ENCODE measurements at places on chromosomes 6 and 20.

DNA sequence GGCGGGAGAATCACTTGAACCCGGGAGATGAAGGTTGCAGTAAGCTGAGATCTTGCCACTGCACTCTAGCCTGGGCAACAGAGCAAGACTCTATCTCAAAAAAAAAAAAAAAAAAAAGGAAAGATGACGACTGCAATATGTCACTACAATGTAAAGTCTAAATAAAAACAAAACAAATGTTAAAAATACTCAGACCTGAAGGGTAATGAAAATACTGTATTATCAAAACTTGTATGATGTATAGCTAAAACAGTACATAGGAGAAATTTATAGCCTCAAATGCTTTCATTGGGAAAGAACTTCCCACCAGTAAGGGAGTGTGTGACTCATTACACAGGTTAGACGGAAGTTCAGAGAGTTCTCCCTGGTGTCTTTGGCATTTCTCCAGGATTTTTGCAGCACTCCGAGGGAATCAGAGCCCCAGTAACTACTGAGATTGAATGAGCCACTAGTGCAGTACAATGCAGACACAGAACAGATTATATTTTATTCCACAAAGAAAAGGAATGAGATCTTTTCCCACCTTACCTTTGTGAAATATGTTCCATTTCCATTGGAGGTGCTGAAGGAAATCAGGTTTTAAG is 12.5 kb upstream of the RALGAPB start:
- DNase-seq, result no peak

DNA sequence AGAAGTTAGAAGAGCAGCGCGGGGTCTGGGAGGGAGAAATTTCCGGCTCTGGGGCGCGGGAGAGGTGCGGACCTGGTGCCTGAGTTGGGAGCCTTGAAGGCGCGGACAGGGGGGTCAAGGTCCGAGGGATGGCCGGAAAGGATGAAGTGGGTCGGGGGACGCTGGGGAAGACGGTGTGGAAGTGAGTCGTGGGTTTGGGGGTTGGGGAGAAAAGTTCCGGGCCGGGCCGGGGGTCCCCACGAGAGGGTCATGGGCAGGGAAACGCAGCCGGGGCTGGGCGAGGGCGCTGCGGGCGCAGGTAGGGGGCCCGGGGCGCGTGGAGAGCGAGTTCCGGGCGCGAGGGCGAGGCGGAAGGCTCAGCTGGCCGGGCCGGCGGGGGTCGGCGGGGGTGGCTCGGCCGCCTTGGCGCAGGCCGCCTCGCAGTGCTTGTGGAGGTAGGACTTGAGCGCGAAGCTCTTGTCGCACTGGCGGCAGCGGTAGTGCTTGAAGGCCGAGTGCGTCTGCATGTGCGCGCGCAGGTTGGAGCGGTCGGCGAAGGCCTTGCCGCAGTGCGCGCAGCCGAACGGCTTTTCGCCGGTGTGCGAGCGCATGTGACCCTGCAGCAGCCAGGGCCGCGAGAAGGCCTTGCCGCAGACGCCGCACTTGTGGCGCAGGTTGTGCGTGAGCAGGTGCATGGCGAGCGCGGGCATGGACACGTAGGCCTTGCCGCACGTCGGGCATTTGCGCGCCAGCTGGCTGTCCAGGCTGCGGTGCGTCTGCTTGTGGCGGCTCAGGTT is 10.5 kb upstream of the SRXN1 start:
- no peak for DNase-seq

GRCh38 chr6:80528115-80528514 is 421.6 kb downstream of the BCKDHB start:
- no peak for DNase-seq

DNA sequence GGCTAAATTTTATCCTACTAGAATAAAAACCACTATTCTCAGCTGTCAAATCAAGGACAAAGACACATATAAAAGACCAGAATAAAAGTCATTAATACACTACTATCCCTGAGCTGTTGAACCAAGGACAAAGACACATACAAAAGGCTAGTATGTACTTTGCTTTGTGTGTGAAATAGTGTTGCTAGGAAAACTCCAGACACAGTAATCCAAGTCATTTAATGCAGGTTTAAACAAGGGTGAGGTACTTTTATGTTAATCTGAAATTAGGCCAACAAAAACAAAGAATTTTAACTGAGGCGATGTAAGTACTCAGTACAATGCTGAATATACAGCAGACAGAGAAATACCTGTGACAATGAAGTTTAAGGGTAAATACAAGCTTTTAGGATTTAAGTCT is 18.9 kb downstream of the GCLC start:
- no peak for DNase-seq

GRCh38 chr6:24766680-24767462 is 7.9 kb upstream of the GMNN start:
- DNase-seq, result no peak

GRCh38 chr6:24918641-24919055 is 17.1 kb downstream of the RIPOR2 start:
- no peak for DNase-seq

DNA sequence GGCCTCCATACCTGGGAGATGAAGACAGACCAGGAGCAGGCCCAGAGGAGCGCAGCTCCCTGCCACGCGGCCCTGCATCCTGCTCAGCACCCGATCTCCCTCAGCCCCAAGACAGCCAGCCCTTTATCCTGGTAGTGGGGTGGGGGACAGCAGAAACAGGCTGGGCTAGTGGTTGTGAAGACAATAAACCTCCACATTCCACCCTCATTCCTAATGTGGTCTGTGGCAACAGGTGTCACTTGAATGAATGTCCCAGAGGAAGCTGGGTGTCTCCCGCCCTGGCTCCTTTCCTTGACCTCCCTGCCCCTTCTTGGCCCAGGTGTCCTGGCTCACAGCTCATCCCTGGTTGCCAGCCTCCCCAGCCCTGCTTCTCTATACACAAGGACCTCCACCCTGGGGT is at the start of gene C6orf15:
Gene C6orf15, minus strand, starts transcription at position 98 of the 400 bp plus-strand sequence. Its CDS starts 20 bp downstream, at position 78.
- no peak for DNase-seq

GRCh38 chr6:130843575-130844320 is 16.5 kb downstream of the SMLR1 start:
- no peak for DNase-seq

DNA sequence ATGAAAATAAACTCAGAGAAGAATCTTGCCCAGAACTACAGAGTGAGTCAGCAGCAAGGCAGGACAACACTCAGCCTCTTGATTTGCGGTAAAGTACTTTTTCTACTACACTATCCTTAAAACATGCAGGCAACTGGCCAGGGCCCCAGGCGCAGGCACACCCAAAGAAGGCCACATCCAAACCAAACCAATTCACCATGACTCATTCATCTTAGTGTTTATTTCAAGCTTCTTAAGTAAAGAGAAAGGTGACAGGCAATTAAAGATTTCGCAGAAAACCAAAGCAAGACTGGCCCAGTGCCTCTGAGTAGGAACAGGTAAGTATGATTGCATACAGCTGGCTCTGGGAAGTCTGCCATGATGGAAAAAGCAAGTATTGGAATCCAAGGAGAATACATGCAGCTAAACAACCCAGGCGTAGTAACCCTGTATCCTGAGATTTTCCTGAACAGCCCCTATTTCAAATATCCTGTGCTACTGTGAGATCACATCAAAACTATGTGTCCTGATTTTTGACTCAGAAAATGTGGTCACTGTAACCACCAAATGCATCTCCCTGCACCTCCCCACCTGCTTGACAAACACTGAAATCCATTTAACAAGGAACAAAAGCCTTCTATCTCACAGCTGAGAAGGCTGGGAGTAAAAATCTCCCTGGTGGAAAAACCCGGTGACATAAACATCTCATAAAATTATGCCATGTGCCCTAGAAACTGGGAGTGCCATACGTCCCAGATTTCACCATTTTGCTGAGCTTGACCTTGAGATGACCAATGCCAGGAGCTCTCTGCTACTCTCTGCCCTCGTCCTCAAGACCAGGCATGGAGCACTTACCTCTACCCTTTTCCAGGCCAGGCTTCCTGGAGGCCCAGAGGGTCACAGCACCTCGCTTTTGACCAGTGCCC is 12.4 kb downstream of the WFDC3 start:
- no peak for DNase-seq

GRCh38 chr20:4730780-4731179 is 9.1 kb downstream of the PRND start:
- DNase-seq, result no peak

DNA sequence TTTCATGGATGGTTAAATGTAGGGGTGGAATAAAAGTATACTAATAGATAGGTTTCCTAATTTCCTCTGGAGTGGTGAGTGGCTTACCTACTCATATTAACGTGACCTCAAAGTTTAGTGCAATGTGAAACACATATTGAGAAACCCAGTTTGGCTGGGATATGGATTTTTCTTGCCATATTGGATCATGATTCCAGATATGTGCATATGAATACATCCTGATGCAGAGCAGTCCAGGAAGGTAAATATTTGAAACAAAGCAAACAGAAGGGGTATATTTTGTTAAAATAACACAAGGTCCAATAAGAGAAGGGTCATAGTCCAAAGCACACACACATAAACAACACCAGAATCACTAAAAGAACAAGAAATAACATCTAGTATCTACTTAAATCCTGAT is 608.1 kb downstream of the PKHD1 start:
- no peak for DNase-seq

DNA sequence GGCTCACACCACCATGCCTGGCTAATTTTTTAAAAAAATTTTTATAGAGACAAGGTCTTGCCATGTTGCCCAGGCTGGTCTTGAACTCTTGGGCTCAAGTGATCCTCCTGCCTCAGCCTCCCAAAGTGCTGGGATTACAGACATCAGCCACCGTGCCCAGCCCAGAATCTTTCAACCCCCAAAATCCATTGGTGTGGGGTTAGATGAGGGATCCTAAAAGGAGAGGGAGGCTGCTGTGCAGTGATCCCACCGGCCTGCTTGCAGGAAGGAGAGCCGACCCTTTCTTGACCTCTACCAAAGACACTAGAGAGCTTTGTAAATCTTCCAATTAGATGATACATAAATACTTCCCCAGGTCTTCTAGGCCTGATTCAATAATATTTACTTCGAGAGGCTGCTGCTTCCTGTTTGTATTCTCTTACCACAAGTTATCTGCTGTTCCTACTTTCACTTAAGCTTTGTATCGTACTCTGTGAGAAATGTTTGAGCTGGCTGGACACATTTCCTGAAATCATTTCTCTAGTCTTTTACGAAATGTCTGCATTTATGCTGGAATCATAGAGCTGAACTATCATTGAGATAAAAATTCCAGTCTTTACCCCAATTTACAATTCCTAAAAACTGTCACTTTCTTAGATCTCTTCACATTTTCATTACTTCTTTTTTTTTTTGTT is 49.3 kb upstream of the IER3 start:
- no peak for DNase-seq

GRCh38 chr20:324177-325044 is 941 bp upstream of the SOX12 start:
- DNase-seq, result peak; percentile 88

GRCh38 chr6:151044465-151045441 is 179.3 kb downstream of the MTHFD1L start:
- DNase-seq, result no peak

DNA sequence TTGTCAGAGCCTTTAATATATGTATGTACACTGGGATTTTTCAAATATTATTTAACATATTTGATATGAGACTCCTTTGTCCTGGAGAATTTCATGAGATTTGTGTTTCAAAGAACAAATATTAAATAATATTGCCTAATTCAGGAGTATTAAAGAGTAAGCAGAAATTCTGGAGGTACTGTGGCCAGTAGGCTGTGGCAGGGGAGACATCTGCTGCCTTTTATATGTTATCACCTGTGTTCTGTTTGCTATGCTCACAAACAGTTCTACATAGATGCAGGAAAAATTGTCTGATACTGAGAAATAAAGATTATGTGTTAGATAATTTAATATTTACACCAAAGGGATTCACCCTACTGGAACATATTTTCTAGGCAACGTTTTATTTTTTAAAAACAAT is 395.4 kb upstream of the SLC35B3 start:
- DNase-seq, result no peak

GRCh38 chr6:111573892-111574797 is 31.5 kb downstream of the TRAF3IP2 start:
- DNase-seq, result no peak
